Activated naive CD8-positive, alpha-beta T cell treated with anti-CD3 and anti-CD28 coated beads for 36 hours (primary cell): ENCODE measurements at places on chromosomes 1 and 21. TPM values are rescaled to one million over a fixed set of nuclear protein-coding genes. Genes with fewer than 3 reads are reported as not detected.

GRCh38 chr1:116284819-116285390 is 88.1 kb upstream of the ATP1A1 start:
- DNase-seq: no peak

- no peak for DNase-seq
Measured at GRCh38 chr1:42675467-42675866, 6.8 kb upstream of the YBX1 start.

Gene ZNF648
- total RNA-seq: not detected

GRCh38 chr1:165560883-165561656 is 17.3 kb downstream of the LRRC52 start:
- no peak for DNase-seq

Gene PROX1
- not detected for total RNA-seq
